ENCODE measurements at places on chromosomes 3 and 15.
A peak's percentile ranks its signal among the peaks of the same experiment; 100 is the strongest.

- DNase-seq: no peak
Measured at GRCh38 chr3:171672124-171672523, 138.2 kb downstream of the PLD1 start.

DNA sequence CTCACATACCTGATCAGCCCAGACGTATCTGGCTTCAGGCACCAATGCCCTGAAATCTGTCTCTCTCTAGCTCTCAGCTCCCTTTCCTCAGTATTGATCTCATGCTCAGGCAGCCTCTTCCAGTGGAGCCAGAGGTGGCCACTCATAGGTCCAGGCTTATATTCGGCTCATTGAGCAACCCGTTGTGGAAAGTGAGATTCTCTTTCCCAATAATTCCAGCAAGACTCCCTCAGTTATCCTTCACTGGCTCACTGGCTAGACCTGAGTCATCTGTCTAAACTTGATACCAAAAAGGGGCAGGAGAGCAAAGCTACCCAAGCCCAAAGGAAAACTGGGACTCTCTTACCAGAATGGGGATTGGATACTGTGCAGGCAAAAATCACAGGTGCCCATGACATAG, 33.4 kb upstream of the FRMD4B start:
- no peak for DNase-seq

DNA sequence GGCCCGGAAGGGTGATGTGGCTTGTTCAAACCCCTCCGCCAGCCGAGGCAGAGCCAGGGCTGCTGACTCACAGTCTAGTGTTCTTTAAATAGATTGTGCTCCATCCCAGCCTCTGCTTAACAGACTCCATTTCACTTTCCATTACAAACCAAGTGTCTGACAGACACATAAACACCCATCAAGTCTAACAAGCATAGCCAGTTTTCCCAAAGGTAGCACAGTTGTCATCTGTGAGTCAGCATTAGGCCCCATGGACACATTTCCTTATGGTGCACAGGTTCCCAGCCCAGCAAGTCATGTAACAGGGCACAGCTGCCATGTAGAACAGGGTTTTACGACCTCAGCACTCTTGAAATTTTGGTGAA, 109.9 kb upstream of the RAP2B start:
- DNase-seq: no peak

DNA sequence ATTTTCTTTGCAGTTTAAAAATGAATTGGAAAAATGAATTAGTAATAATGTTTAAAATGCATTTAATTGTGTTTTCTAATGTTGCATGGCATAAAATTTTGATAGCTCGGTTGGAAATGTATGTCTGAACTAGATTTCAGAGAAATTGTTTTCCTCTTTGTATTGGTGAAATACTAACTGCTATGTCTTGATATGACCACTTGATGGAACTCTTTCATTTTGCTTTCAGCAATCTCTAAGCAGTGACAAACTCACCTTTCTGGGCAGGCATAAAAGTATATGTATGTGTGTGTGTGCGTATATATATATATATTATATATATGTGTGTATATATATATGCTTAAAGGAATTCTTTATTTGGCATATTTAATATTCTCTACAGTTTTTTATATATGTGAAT, 239.3 kb upstream of the ZNF717 start:
- DNase-seq: no peak

DNA sequence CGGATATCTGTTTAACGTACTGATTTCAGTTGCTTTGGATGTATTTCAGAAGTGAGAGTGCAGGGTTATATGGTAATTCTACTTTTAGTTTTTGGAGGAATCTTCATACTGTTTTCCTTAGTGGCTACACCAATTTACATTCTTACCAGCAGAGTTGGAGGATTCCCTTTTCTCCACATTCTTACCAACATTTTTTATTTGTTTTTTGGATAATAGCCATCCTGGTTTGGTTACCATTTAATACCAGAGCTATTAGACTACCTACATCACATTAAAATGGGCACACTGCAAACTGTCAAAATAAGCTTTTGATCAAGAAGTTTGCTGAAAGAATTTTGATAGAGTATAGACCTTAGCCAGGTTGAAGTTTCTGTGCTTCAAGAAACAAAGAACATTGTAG, 217.2 kb upstream of the CFAP20DC start:
- DNase-seq: no peak

- DNase-seq: no peak
Measured at GRCh38 chr15:29135309-29135657, 134.3 kb downstream of the NSMCE3 start.

DNA sequence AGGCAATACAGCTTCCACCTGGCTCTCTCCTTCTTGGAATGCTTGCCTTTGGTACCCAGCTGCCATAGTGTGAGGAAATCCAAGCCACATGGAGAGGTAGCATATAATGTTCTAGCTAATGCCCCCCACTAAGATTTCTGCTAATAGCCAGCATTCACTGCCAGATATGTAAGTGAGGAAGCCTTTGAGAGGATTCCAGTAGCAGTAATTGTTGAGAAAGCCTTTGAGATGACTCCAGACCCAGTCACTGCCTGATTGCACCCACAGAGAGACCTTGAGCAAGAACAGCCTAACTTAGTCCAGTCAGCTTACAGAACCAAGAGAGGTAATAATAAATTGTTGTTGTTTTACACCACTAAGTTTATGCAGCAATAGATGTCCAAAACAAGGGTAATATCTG, 63.1 kb downstream of the STRIT1 start:
- no peak for DNase-seq

DNA sequence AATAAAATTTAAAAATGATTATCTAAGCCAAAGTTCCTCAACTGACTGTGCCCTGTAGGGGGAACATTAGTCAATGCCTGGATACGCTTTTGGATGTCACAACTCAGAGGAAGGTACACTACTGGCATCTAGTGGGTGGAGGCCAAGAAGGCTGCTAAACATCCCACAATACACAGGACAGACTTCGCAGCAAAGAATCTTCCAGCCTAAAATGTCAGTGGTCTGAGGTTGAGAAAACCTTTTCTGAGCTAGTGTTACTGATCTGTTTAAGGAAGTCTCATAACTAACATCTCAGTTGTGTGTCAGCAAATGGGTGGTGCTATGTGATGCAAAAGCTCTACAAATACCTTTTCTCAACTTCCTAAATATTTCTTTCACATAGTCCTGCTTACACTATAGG, 20.9 kb upstream of the LDHAL6B start:
- no peak for DNase-seq

- DNase-seq: no peak
Measured at GRCh38 chr15:44909423-44909822, 47.1 kb upstream of the TERB2 start.

GRCh38 chr3:119937229-119937628, 155.3 kb downstream of the NR1I2 start:
- DNase-seq: peak; percentile 58

- DNase-seq: no peak
Measured at GRCh38 chr3:79111375-79112052, 656.3 kb downstream of the ROBO1 start.

- DNase-seq: no peak
Measured at GRCh38 chr15:100196326-100197058, 145.3 kb downstream of the ADAMTS17 start.

- no peak for DNase-seq
Measured at GRCh38 chr15:62209322-62209721, 44.2 kb upstream of the C2CD4B start.

GRCh38 chr3:141394560-141394959, 26.3 kb downstream of the ZBTB38 start:
- DNase-seq: no peak

- DNase-seq: no peak
Measured at GRCh38 chr3:10334042-10334441, 13.1 kb upstream of the SEC13 start.

DNA sequence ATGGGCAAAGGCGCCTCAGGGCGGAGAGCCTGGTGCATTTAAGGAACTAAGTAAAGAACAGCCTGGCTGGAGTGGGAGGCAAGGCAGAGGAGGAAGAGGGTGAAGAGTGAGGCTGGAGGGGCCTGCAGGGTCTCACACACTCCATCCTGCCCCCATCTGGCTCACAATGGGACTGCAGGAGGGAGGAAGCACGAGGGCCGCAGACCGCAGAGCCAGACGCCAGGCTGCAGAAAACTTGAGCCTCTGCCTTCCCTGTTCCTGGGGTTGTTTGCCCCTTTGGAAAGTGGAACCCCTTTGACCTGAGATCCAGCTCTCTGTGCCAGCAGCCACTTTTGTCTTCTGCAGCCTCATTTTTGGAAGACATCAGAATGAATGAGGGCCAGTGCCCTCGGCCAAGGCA, 138.0 kb downstream of the SRGAP3 start:
- no peak for DNase-seq

All from CD4-positive, alpha-beta T cell treated with Interleukin-17A for 1 hour (primary cell).